ENCODE measurements at places on chromosomes 16 and 17.

DNA sequence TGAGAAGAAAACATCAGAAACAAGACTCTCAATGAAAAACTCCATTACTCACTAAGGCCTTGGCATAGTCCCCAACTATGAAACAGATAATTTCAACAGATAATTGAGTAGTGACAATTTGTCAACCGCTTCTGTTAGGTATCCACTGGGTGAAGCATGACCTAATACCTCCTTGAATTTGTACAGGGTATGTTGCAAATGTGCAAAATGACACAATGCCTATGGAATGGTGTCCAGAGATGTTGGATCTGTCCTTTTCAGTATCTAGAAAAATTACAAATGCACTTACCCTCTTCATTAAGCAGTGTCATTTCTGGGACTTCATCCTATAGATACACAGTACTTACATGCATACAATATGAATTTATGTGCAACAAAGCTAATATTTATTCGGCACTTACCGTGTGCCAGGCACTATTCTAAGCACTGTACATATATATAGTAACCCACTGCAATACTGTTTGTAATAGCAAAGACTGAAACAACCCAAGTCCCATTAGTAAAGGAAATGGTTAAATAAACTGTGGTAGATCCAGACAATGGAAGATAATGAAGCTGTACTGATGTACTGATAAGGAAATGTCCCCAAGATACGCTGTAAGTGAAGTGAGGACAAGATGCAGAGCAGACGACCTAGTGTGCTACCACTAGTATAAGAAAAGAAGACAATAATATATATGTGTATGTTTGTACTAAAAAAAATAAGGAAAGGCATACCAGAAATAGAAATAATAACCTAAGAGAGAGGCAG is 21.4 kb upstream of the SLC6A4 start:
- DNase-seq = no peak

DNA sequence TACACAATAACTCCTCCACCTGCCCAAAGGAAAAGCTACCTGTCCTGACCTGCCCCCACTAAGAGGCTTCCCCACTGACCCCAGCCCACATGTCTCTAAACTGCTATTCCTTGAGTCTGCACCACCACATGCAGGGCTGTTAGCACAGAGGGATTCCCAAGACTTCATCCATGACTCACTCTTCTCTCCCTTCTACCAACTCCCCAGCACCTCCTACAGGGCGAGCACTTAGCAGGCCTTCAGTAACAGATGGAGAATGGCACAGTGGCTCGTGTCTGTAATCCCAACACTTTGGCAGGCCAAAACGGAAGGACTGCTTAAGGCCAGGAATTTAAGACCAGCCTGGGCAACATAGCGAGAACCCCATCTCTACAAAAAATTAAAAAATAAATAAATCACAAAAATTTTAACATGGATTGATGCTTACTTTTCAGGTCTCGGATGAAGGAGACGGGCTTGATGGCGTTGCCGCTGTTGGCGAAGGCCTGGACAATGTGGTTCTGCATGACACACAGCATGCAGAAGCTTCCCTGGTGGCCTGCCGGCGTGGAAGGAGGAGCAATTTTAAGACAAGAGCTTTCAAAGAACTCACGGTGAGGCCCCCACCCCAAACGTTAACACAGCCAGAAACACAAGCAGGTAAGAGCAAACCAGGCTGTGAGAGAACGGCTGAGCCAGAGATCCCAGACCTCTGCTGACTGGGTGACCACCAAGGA is 12.0 kb downstream of the USP36 start:
- no peak for DNase-seq

GRCh38 chr17:72572604-72573491 is 452.0 kb downstream of the SOX9 start:
- DNase-seq = no peak

DNA sequence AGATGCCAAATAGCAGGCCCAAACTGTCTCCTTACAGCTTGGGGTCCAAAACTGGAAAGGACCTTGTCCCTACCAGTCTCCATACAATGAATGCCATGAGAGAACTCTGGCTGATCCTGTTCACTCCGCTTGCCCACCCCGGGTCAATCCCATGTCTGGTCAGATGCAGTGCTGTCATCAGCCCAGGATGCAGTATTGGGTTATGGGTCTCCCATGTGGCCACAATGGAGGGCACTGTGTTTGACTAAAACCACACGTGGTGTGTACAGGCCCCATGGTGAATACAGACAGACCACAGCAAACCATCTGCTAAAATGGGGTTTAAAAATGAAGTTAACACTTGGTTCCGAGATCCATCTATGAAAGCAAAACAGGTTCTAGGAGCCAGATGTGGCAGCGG is 20.4 kb downstream of the TRIM16 start:
- DNase-seq = no peak

DNA sequence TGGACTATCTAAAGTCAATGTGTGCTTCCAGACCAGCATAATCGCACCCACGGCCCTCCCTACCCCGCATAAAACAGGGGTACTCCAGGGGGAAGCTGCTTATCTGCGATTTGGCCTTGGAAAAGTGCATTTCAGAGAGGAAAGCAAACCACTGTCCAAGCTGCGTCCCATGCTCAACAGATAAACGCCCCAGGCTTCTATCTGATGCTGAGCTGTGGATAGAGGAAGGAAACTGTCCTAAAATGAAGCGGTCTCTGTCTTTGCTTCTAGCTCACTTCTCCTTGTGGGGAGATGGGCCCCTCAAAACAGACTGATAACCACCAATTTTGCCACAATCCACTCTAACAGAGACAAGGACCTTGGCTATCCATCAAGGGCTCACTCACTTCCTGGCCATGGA is 160.5 kb upstream of the TNRC6C start:
- DNase-seq = no peak

DNA sequence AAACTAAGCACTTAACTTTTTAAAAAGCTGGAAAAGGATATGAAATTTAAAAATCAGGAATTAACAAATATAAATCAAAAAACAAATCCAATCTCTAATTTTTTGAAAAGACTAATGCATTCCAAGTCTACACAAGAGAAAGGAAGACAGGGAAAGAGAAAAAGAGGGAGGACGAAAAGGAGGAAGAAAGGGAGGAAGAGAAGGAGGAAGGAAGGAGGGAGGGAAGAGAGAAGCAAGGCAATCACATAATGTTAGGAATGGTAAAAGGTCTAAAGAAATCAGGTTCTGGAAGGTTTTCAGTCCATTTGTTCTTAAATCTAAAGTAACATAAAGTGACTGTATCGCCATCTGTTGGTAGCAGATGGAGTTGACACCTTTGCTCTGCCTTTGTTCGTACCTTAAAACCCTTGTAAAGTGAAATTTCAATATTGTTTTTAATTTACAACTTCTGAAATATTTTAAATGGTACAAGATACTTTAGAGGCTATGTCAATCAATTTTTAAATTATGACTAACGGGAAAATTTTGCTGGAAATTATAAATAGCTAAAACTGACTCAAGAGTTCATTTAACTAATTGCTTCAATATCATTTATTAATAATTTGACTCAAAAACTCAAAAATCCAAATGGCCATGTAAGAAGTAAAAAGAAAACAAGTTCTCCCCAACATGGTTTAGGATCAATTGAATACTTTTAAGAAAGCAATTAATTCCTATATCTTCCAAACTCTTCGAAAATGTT is 20.4 kb upstream of the CDYL2 start:
- no peak for DNase-seq

DNA sequence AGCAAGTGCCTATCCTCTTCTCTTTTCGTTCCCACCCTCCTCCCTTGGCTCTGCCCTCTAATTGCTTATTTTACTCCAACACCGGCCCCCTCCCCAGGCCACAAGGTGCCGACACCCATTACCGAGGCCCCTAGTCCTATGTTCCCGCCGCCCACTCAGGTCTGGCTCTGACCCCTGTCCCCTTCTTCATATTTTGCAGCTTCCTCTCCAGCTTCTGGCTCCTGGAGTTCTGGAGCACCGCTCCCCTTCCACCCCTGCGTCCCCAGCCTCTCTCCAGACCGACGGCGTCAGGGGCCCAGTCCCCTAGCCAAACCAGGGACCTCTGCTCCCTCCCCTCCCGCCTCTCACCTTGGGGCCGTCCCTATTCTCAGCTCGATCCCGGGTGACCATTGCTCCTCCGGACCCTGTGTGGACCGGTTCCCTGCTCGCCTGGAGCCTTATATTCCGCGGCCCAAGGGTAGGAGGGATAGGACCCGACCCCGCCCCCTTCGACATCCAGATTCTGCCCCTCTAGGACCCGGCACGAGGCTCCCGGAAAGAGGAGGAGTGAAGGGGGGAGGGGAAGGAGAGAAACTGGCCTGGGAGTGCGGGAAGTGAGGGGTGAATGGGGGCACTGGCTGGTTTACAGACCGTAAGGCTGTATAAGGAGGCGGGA is at the start of gene HES7:
HES7 (minus strand) TSS at position 412 of the 655 bp plus-strand sequence; CDS start at position 390, 22 bp downstream.
- no peak for DNase-seq

DNA sequence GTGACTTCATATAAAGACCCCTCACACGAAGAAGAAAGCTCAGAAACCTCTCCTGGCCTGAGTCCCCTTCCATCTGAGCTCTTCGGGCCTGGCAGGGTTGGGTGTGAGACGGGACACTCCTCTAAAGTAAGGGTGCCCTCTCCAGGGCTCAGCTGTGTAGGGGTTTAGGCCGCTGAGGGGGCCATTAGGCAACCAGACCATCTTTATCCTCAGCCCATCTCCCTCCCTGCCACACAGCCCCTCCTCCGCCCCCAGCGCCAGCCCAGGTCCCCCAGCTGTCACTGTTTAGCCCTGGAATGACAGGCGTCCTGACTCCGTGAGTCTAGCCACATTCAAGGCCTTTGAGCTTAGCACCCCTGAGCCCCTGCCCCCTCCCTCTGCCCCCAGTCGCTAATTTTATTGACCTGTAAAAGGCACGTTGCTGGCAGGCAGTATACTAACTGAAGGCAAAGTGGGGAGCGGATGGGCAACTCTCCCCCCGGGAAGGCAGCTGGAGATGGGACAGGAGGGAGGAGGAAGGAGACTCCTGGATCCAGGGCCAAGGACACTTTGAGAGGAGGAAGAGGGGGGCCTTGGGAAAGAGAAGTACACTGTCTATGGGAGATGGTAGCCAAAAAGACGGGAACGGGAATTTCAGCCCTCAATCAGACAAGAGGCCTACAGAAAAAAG is 592 bp upstream of the ZNF385C start:
- no peak for DNase-seq

Measured in NCI-H187 treated with DMSO at 0.1 percent for 48 hours (cell line).